ENCODE measurements at places on chromosomes 12 and 14.

DNA sequence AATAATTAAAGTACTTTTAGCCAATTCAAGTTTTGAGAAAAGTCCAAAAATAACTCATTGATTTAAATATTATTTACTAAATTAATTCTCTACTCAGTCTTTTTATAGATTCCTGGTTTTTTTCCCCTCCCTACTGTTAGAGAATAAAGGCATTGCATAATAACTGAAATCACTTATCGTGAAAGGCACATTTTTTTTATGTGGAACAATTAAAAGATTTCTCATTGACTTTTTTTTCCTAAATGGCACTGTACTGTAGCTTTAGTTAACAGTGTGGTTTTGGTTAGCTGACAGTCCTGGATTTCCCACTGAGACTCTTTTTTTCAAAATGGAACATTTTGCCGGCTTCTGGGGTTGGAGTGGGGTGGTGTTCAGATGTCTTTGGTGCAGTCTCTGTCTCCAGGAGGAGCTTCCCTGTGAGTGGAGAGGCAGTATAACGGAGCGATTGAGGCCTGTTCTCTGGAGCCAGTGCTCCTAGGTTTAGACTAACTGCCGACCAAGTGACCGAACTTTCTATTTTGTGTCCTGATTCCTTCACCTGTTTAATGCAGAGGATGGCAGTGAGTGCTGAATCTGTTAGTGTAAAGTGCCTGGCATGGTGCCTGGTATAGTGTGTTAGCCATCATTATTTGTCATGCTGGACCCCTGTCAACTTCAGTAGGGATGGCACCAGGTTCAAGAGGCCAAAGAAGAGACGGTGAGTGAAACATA lies 117.7 kb downstream of the ADCK1 start:
- DNase-seq, result no peak
- no peaks in the 10 kb centered on the region for H3K36me3 ChIP-seq
- H3K27ac ChIP-seq, result no peak overlapping the region
- H3K4me3 ChIP-seq, result no peak overlapping the region
- no peaks in the 10 kb centered on the region for H3K4me1 ChIP-seq

- H3K27ac ChIP-seq, result no peak overlapping the region
- no peak for DNase-seq
- no peaks in the 10 kb centered on the region for H3K27me3 ChIP-seq
- H3K36me3 ChIP-seq, result no peaks in the 10 kb centered on the region
- H3K4me3 ChIP-seq, result no peak overlapping the region
- H3K4me1 ChIP-seq, result no peaks in the 10 kb centered on the region
Measured at GRCh38 chr12:82608706-82609105, 78.0 kb upstream of the TMTC2 start.

- no peak overlapping the region for H3K4me3 ChIP-seq
- H3K4me1 ChIP-seq, result peaks cover 9% of the 10 kb centered on the region
- H3K27me3 ChIP-seq, result no peaks in the 10 kb centered on the region
- DNase-seq, result no peak
Measured at GRCh38 chr14:93956514-93957332, 19.6 kb downstream of the ASB2 start.

- no peaks in the 10 kb centered on the region for H3K36me3 ChIP-seq
- H3K4me3 ChIP-seq, result no peak overlapping the region
- no peaks in the 10 kb centered on the region for H3K27me3 ChIP-seq
- H3K4me1 ChIP-seq, result no peaks in the 10 kb centered on the region
- DNase-seq, result no peak
Measured at GRCh38 chr12:87985069-87985675, 44.0 kb downstream of the C12orf50 start.

GRCh38 chr12:19573866-19574265 lies 134.6 kb downstream of the AEBP2 start:
- H3K4me1 ChIP-seq, result peaks cover 6% of the 10 kb centered on the region
- H3K27ac ChIP-seq, result peak overlapping the region; percentile 2
- DNase-seq, result peak; percentile 65

DNA sequence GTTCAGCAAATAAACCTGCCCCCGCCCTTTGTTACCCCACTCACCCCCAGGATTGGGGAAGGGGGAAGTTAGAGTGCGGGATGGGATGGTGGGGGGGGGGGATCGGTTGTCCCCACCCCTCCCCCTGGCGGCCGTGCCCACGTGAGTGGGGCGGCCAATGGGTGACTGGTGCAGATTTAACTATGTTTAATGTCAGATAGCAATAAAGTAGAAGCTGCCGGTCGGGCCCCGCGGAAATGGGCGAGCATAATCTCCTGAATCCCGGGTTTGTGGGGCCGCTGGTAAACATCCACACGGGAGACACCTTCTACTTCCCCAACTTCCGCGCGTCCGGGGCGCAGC lies at the start of gene HOXC12:
Gene HOXC12, plus strand, starts transcription at position 210 of the 342 bp plus-strand sequence. Its CDS starts 27 bp downstream, at position 237.
- peak within 1 kb of the TSS; percentile 33 for H3K27ac ChIP-seq
- H3K36me3 ChIP-seq, result no peaks in the 10 kb centered on the region
- H3K4me1 ChIP-seq, result no peaks in the 10 kb centered on the region
- H3K4me3 ChIP-seq, result peak within 1 kb of the TSS; percentile 40
- no peak for DNase-seq

GRCh38 chr12:87152841-87153528 lies 876.2 kb downstream of the C12orf50 start:
- H3K4me1 ChIP-seq, result no peaks in the 10 kb centered on the region
- H3K36me3 ChIP-seq, result no peaks in the 10 kb centered on the region
- no peak overlapping the region for H3K27ac ChIP-seq
- H3K4me3 ChIP-seq, result no peak overlapping the region
- no peak for DNase-seq
- H3K27me3 ChIP-seq, result no peaks in the 10 kb centered on the region

- H3K27me3 ChIP-seq, result no peaks in the 10 kb centered on the region
- no peaks in the 10 kb centered on the region for H3K4me1 ChIP-seq
- peak; percentile 11 for DNase-seq
Measured at GRCh38 chr12:3568695-3569094, 77.7 kb downstream of the PRMT8 start.

DNA sequence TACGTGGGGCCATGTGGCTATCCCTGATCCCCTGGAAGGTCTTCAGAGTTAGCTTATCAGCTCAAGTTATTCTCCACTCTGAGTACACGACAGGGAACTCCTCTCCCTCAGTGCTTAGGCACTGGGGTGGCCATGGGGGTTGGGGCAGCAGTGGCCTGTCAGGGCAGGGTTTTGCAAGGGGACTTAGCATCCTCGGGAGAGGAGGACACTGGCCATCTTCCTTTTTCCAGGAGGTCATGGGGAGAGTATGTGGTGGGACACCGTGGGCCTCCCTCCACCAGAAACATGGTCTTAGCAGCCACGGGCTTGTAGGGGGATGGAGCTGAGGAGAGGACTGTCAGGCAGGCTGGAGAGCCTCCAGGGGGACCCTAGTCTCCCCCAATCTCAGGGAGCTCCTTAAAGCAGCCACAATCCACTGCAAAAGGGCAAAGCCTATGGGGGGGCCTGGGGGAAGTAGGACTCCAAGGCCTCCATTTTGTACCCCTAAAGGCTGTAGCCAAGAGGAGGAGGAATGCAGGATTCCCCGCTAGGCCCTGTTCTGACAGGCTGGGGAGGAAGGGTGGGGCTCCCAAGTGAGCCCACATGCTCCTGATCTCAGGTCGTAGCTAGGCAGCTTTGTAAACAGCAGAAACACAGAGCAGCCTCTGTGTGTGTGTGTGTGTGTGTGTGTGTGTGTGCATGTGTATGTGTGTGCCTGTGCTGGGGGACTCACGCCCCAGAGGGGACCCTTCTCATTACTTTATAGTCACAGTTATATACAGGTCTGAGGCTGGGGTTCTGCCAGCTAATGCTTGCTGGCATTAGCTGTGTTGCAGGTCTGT lies 36.6 kb downstream of the KRT80 start:
- H3K27ac ChIP-seq, result no peak overlapping the region
- no peak overlapping the region for H3K4me3 ChIP-seq
- peaks cover 3% of the 10 kb centered on the region for H3K27me3 ChIP-seq
- peaks cover 13% of the 10 kb centered on the region for H3K4me1 ChIP-seq
- no peaks in the 10 kb centered on the region for H3K36me3 ChIP-seq

- no peaks in the 10 kb centered on the region for H3K4me1 ChIP-seq
- no peaks in the 10 kb centered on the region for H3K27me3 ChIP-seq
- no peak overlapping the region for H3K27ac ChIP-seq
Measured at GRCh38 chr12:59847127-59847526, 251.3 kb downstream of the SLC16A7 start.

DNA sequence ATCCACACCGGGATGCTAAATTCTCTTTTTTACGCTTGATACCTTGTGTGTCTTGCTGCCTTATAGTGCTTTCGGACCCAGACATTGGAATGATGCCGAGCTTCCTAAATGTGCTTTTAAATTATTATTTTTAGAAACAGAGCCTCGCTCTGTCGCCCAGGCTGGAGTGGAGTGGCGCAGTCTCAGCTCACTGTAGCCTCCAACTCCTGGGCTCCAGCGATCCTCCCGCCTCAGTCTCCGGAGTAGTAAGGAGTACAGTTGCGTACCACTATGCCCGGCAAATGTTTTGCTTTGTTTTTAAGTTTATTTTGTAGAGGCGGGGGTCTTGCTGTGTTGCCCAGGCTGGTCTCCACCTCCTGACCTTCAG lies 489 bp upstream of the EML5 start:
- DNase-seq, result no peak
- H3K36me3 ChIP-seq, result no peaks in the 10 kb centered on the region
- no peaks in the 10 kb centered on the region for H3K4me1 ChIP-seq

GRCh38 chr14:23633160-23633701 lies 2.9 kb upstream of the DHRS2 start:
- DNase-seq, result no peak
- H3K4me3 ChIP-seq, result no peak overlapping the region
- H3K4me1 ChIP-seq, result peaks cover 9% of the 10 kb centered on the region
- H3K36me3 ChIP-seq, result no peaks in the 10 kb centered on the region
- H3K27ac ChIP-seq, result no peak overlapping the region
- no peaks in the 10 kb centered on the region for H3K27me3 ChIP-seq

DNA sequence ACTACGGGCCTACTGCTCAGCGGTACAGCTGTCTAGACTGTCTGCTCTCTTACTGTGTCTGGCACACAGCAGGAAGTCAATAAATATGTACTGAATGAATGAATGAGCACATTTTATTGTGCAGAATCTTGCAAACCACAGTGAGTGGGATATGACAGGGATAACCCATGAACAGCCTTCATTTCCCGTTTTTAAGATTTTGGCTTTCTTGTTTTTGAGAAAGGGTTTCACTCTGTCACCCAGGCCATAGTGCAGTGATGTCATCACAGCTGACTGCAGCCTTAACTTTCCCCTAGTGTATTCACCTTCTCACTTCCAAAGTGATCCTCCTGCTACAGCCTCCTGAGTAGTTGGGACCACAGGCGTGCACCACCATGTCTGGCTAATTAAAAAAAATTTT lies 203.1 kb downstream of the AEBP2 start:
- no peaks in the 10 kb centered on the region for H3K36me3 ChIP-seq
- no peaks in the 10 kb centered on the region for H3K27me3 ChIP-seq
- DNase-seq, result no peak
- no peak overlapping the region for H3K27ac ChIP-seq
- H3K4me3 ChIP-seq, result no peak overlapping the region
- H3K4me1 ChIP-seq, result peaks cover 4% of the 10 kb centered on the region

DNA sequence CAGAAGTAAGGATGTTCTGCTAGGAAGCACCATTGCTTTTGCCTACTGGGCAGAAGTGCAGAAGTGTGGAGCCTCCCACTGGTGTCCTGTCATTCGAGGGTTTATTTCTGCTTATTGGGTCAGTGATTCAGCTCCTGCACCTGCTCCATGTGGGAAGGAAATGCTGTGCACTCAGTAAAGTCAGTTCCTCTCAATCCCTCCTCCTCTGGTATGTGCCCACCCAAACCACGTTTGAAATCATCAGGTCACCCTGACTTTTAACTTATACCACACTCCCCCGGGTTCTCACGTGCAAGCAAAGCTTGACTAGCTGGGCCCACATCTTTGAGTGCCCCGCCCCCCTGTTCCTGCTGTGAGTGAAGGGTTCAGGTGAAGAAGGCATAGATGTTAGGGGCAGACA lies 223.7 kb downstream of the CHST11 start:
- no peak overlapping the region for H3K4me3 ChIP-seq
- no peak overlapping the region for H3K27ac ChIP-seq
- H3K36me3 ChIP-seq, result no peaks in the 10 kb centered on the region
- no peak for DNase-seq
- no peaks in the 10 kb centered on the region for H3K4me1 ChIP-seq

GRCh38 chr14:88613552-88614010 lies 50.7 kb downstream of the ZC3H14 start:
- no peak overlapping the region for H3K4me3 ChIP-seq

DNA sequence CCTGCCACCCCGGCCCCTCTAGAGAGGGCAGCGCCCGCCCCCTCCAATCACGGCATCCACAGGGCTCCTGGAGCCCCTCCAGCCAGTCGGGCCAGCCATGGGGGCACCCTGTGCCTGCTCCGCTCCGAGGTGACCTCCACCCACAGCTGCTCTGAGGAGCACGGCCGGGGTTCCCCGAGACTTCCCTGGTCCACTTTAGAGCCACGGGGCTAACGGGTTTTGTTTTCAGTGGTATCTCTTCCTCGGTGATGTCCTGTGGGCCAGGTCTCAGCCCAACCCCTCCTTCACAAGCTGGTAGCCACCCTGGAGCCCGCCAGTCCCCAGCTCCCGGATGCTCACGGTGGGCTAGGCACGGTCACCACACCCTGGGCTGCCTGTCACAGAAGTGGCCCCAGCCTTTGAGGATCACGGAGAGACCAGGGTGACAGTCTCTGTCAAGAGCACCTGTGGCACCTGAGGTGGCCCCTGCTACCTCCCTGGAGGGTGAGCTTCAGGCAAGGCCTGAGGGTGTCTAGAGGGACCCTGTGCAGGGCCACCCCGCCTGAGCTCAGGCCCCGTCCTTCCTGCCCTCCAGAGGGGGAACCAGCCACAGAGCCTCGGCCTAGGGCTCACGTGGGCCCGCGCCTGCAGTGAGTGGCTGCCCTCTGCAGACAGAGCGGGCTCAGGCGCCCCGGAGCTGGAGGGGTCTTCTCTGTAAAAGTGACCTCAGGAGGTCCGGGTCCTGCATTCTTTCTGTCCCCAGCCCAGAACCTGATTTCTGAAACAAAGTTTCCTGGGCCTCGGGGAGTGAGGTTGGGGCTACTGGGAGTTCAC lies 146.0 kb upstream of the C14orf180 start:
- no peaks in the 10 kb centered on the region for H3K4me1 ChIP-seq
- H3K27ac ChIP-seq, result no peak overlapping the region
- H3K4me3 ChIP-seq, result no peak overlapping the region
- H3K36me3 ChIP-seq, result no peaks in the 10 kb centered on the region
- DNase-seq, result peak; percentile 62
- H3K27me3 ChIP-seq, result peaks cover 25% of the 10 kb centered on the region

DNA sequence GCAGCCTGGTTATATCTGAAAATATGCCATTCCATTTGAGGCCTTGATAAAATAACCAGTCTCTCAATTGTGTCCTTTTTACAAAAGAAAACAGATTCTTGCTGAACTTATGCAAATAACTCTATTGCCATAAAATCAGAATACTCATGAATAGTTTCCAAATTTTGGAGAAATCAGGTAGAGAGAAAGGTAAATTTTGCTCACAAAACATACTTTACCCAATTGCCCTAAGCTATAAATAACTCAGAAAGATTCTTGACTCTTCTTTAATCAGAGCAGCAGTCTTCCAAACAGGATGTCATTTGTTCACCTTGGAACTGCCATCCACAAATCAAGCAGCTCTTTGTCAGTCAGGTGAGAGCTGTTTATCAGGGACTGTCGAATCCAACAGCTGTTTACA lies 12.6 kb downstream of the ZNF26 start:
- H3K36me3 ChIP-seq, result peaks cover 42% of the 10 kb centered on the region
- no peak for DNase-seq
- no peak overlapping the region for H3K4me3 ChIP-seq

All from tibial artery (tissue), 4 donors.